Colonic mucosa (tissue), 4 donors: ENCODE measurements at places on chromosomes 5 and 9. TPM values are rescaled to one million over a fixed set of nuclear protein-coding genes. Genes with fewer than 3 reads are reported as not detected.

The PCDHB4 gene
- total RNA-seq, result 0.96 TPM

The SLC6A19 gene
- 56.2 TPM for total RNA-seq

DNA sequence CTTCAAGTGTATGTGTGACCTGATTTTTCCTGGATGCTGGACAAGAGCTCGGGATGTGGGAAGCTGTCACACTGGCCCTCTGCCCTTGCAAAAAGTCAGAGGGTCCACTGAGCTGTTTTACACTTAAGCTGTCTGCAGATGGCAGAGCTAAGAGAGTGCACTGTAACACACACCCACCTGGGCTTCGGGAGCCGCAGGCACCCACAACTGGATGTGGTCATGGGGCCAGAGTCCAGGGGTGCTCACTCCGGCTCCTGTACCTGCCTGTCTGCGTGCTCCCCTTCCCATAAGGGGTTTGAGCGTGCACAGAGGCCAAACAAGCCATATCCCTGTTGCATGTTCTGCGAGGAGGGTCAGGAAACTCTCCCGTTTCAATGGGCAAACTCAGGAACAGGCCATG lies 82.5 kb downstream of the LRRC70 start:
- H3K27me3 ChIP-seq, result no peaks in the 10 kb centered on the region
- no peaks in the 10 kb centered on the region for H3K4me1 ChIP-seq
- no peak overlapping the region for H3K4me3 ChIP-seq

The DMGDH gene
- total RNA-seq, result 0.30 TPM

- no peaks in the 10 kb centered on the region for H3K27me3 ChIP-seq
- no peak overlapping the region for H3K27ac ChIP-seq
- DNase-seq, result no peak
- H3K36me3 ChIP-seq, result no peaks in the 10 kb centered on the region
- no peak overlapping the region for H3K4me3 ChIP-seq
These were observed 30.8 kb downstream of the TJP2 start for GRCh38 chr9:69204849-69205248.
